ENCODE measurements at places on chromosomes 11 and 22.

- no peak overlapping the region for H3K4me3 ChIP-seq
- no peak overlapping the region for H3K27ac ChIP-seq
- DNase-seq, result peak; percentile 75
- no peaks in the 10 kb centered on the region for H3K36me3 ChIP-seq
- peaks cover 9% of the 10 kb centered on the region for H3K4me1 ChIP-seq
- no peaks in the 10 kb centered on the region for H3K27me3 ChIP-seq
Observed at GRCh38 chr11:118938491-118939403, 13.0 kb upstream of the BCL9L start.

GRCh38 chr11:35166369-35167360 lies 27.7 kb downstream of the CD44 start:
- no peaks in the 10 kb centered on the region for H3K27me3 ChIP-seq
- no peaks in the 10 kb centered on the region for H3K36me3 ChIP-seq
- no peak for DNase-seq
- peaks cover 34% of the 10 kb centered on the region for H3K4me1 ChIP-seq

- H3K27me3 ChIP-seq, result no peaks in the 10 kb centered on the region
- H3K27ac ChIP-seq, result peak overlapping the region; percentile 100
- H3K36me3 ChIP-seq, result no peaks in the 10 kb centered on the region
- peak; percentile 76 for DNase-seq
- H3K4me1 ChIP-seq, result no peaks in the 10 kb centered on the region
- H3K4me3 ChIP-seq, result peak overlapping the region; percentile 89
Observed at GRCh38 chr11:65663639-65664200, 1.0 kb upstream of the RELA start.

DNA sequence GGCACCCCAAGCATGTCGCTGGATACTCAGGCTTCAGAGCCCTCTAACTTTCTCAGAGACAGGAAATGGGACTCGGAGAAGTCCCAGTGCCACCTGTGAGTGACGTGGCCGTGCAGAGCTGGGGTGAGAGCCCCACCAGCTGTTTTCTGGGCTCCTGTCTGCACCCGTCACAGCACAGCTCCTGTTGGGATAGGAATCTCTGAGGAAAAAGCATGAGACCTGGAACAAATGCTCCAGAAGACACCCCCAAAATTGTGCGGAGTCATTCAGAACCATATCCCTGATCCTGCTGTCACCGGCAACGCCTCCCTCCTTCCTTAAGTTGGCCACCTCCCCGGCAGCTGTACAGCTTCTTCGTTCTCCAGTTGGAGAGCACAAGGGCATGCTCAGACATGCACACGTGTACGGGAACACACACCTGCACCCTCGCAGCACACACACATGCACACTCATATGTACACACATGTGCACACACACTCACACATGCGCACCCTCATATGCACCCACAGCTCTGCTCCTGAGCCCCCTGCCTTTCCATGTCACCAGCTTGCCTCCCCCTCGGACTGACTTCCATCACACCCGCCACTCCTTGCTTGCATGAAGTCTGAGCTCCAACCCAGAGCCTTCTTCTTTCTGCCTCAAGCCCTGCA lies 1430.0 kb downstream of the BRD1 start:
- H3K36me3 ChIP-seq, result no peaks in the 10 kb centered on the region
- no peak overlapping the region for H3K4me3 ChIP-seq
- H3K27ac ChIP-seq, result no peak overlapping the region
- no peak for DNase-seq
- no peaks in the 10 kb centered on the region for H3K4me1 ChIP-seq

- no peaks in the 10 kb centered on the region for H3K4me1 ChIP-seq
- H3K27me3 ChIP-seq, result no peaks in the 10 kb centered on the region
- no peak overlapping the region for H3K27ac ChIP-seq
- H3K36me3 ChIP-seq, result no peaks in the 10 kb centered on the region
- no peak overlapping the region for H3K4me3 ChIP-seq
- DNase-seq, result no peak
Observed at GRCh38 chr11:79950172-79950571, 509.3 kb upstream of the TENM4 start.

- peaks cover under 1% of the 10 kb centered on the region for H3K27me3 ChIP-seq
- H3K4me1 ChIP-seq, result no peaks in the 10 kb centered on the region
- H3K36me3 ChIP-seq, result no peaks in the 10 kb centered on the region
- no peak overlapping the region for H3K4me3 ChIP-seq
- DNase-seq, result no peak
Observed at GRCh38 chr11:122647736-122648275, 7.7 kb upstream of the UBASH3B start.

DNA sequence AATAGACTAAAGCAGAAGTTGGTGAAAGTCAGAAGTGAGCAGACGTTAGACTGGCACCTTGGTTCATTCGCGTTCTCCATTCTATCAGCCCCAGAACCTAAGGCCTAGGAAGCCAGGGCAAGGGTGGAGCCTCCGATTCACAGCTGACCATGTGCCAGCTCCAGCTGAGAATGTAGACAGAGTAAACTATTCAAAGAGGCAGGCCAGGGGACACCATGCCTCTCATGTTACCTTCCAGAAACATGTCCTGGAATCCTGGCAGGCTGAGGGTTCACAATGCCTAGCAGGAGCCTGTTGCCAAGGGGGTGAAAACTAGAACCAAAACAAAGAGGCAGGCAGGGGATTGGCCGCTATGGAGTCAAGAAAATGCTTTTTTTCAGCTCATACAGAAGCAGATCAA lies 224.4 kb upstream of the POU2AF2 start:
- no peak for DNase-seq
- H3K4me1 ChIP-seq, result no peaks in the 10 kb centered on the region
- H3K4me3 ChIP-seq, result no peak overlapping the region
- no peaks in the 10 kb centered on the region for H3K36me3 ChIP-seq

DNA sequence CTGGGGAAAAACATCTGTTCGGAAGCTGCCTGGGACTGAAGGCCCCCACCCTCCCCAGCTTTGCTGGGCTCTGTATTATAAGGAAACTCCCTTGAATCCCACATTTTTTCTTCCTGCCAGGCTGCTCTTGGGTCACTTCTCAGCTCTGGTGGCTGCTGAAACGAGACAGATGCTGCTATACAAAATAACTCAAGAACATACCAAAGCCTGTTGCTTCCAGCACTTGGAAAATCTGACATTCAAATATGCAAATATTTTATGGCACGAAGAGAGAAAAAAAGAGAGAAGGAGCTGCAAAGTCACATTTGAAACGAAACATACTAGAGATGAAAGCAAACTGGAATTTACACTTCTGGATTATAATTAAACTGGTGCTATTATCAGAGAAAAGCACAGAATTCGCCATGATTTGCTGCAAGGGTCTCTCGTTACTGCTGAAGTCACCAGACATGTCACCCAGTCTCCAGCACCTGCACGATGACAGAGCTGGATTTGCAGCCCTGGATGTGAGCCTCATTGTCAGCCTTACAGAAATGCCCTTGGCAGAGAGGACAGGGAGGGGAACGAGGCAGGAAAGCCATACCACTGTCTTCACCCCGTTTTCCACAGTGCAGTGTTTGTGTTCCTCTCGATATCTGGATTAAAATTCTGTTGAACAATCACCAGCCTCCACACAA lies 47.9 kb upstream of the IGSF9B start:
- no peaks in the 10 kb centered on the region for H3K27me3 ChIP-seq
- no peak for DNase-seq
- no peak overlapping the region for H3K27ac ChIP-seq
- H3K4me1 ChIP-seq, result no peaks in the 10 kb centered on the region

DNA sequence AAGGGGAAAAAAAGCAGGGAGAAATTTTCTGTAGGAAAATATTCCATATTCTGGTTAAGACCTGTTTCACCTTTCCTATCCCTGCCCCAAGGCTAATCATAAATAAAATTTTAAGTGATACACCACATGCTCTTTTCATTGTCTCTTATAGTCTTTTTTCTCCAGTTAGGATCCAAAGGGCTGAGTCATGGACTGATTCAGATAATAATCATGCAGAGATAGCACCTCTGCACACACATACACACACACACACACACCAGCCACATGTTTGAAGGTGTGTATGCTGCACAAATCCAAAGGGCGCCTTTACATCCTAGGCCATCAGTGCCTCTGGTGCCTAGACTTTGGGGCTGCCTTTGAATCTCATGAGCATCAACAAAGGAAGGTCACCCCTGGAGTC lies 35.5 kb upstream of the CWF19L2 start:
- no peak overlapping the region for H3K4me3 ChIP-seq
- H3K36me3 ChIP-seq, result no peaks in the 10 kb centered on the region
- no peak overlapping the region for H3K27ac ChIP-seq
- H3K4me1 ChIP-seq, result no peaks in the 10 kb centered on the region
- H3K27me3 ChIP-seq, result no peaks in the 10 kb centered on the region

DNA sequence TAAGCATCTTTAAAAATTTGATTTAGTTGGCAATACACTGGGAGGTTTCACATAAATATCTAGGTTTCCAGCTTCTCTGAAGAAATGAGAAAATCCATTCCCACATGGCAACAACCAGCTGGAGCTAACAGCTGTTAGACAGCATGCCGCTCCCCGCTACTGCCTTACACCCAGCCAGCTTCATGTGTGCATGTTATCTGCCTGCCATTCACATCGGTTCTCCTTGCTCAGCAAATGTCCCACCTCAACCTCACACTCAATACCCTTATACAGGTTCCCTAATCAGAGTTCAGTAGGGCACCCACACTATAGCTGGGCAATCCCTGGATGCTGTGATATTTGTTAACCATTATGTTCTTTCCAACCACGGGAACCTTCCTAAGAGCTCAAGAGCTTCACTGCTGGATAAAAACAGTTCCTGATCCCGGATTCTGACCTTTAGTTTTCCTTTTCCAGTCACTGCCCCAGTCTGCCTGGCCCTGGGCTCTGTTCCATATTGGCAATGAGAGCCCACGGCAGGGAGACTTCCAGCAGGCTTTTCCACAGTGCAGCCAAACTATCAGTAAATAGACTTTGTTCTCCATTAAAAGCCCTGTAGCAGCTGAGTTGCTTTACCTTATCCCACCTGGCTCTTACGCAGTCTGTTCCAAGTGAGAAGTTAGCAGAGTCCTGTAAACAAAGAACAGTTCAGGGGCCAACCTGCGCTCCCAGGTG lies 8.6 kb downstream of the RPUSD4 start:
- no peaks in the 10 kb centered on the region for H3K4me1 ChIP-seq
- H3K36me3 ChIP-seq, result no peaks in the 10 kb centered on the region
- H3K27me3 ChIP-seq, result no peaks in the 10 kb centered on the region

- peaks cover 9% of the 10 kb centered on the region for H3K4me1 ChIP-seq
- no peaks in the 10 kb centered on the region for H3K27me3 ChIP-seq
- H3K36me3 ChIP-seq, result no peaks in the 10 kb centered on the region
- H3K27ac ChIP-seq, result no peak overlapping the region
Observed at GRCh38 chr11:72807792-72808191, 6.4 kb upstream of the ATG16L2 start.

DNA sequence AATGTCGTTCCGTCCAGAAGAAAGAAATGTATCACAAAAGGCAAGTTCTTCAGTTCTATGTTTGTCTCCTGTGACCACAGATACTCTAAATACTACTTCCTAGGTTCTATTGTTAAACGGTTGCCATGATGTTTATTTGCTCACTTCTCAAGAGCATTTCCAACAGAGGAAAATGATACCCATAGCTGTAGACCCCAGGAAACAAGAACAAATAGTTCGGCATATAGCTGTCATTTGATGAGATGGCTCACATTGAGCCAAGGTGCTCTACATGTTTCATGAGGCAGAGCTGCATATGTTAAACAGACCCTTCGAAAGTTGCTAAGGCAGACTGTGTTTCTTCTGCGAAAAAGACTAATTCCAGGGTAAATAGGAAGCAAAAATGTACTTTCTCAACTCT lies 15.4 kb upstream of the ANGPTL5 start:
- H3K27ac ChIP-seq, result no peak overlapping the region
- no peak overlapping the region for H3K4me3 ChIP-seq
- H3K27me3 ChIP-seq, result no peaks in the 10 kb centered on the region
- no peak for DNase-seq

DNA sequence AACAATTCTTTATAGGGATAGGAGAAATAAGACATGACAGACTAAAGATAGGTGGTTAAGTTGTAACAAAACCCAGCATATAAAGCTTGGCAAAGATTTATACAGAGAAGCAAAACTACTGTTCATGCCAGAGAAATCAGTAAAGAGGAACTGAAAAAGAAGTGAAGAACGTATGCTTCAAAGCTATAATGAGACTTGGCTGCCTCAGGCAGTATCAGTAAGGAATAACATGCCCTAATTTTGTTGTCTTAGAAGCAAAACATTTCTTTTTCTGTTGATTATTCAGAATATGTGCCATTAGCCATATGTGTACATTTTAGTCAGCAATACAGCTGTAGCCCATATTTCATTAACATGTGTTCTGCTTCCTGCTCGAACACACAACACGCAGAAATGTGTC lies 403.2 kb downstream of the NELL1 start:
- H3K27ac ChIP-seq, result no peak overlapping the region
- H3K27me3 ChIP-seq, result no peaks in the 10 kb centered on the region
- no peak for DNase-seq
- no peaks in the 10 kb centered on the region for H3K4me1 ChIP-seq
- no peak overlapping the region for H3K4me3 ChIP-seq

- no peak for DNase-seq
- H3K27ac ChIP-seq, result no peak overlapping the region
Observed at GRCh38 chr11:32105871-32106560, 15.1 kb downstream of the RCN1 start.

DNA sequence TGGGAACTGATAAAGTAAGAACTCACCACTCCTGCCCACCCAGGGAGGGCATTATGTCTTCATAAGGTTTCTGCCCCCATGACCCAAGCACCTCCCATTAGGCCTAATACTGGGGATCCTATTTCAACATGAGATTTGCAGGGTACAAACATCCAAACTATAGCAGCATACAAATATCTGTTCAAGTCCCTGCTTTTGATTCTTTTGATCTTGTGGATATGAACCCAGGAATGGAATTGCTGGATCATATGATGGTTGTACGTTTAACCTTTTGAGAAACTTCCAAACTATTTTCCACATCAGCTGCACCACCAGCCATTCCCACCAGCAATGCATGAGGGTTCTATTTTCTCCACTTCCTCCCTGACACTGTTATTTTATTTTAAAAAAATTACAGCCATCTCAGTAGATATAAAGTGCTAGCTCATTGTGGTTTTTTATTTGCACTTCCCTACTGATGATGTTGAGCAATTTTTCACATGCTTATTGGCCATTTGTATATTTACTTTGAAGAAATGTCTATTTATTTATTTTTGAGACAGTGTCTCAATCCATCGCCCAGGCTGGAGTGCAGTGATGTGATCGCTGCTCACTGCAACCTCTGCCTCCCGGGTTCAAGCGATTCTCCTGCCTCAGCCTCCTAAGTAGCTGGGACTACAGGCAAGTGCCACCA lies 7.1 kb upstream of the ATG16L2 start:
- no peak overlapping the region for H3K4me3 ChIP-seq
- H3K27me3 ChIP-seq, result no peaks in the 10 kb centered on the region
- DNase-seq, result no peak
- no peaks in the 10 kb centered on the region for H3K36me3 ChIP-seq
- no peak overlapping the region for H3K27ac ChIP-seq

- no peak for DNase-seq
- H3K4me3 ChIP-seq, result no peak overlapping the region
- H3K27me3 ChIP-seq, result no peaks in the 10 kb centered on the region
- H3K4me1 ChIP-seq, result peaks cover 8% of the 10 kb centered on the region
- H3K27ac ChIP-seq, result no peak overlapping the region
Observed at GRCh38 chr11:112794331-112794846, 166.8 kb upstream of the NCAM1 start.

GRCh38 chr22:25154667-25154999 lies 45.0 kb upstream of the CRYBB3 start:
- no peaks in the 10 kb centered on the region for H3K36me3 ChIP-seq
- H3K4me1 ChIP-seq, result peaks cover 9% of the 10 kb centered on the region
- H3K27me3 ChIP-seq, result no peaks in the 10 kb centered on the region
- H3K27ac ChIP-seq, result peak overlapping the region; percentile 50
- no peak for DNase-seq
